Purkinje cell (primary cell): ENCODE measurements at places on chromosomes 7 and 10. TPM values are rescaled to one million over a fixed set of nuclear protein-coding genes. Genes with fewer than 3 reads are reported as not detected.

Gene PTPRE
- polyA plus RNA-seq: 98.0 and 99.6 TPM in 2 replicates

Gene HUS1
- polyA plus RNA-seq: 15.6 and 17.2 TPM in 2 replicates

Gene ZNF786
- polyA plus RNA-seq: 0.29 and 1.8 TPM in 2 replicates

Gene GJC3
- not detected in 2 replicates for polyA plus RNA-seq

Gene UPK3B
- polyA plus RNA-seq: not detected in 2 replicates

Gene HABP2
- not detected in 2 replicates for polyA plus RNA-seq

Gene ANKRD1
- polyA plus RNA-seq: not detected in 2 replicates

Gene WIPF3
- polyA plus RNA-seq: 1.0 and 2.4 TPM in 2 replicates

Gene SPDYE2
- polyA plus RNA-seq: 0.35 TPM in 1 of 2 replicates, not detected in the other

Gene OLAH
- polyA plus RNA-seq: 2.1 TPM in 1 of 2 replicates, not detected in the other

Gene BLOC1S2
- polyA plus RNA-seq: 77.1 and 130 TPM in 2 replicates

Gene WDR11
- polyA plus RNA-seq: 21.9 and 23.5 TPM in 2 replicates

Gene SLC39A12
- polyA plus RNA-seq: 0.58 TPM in 1 of 2 replicates, not detected in the other
